ENCODE measurements at places on chromosomes 7 and 10. TPM values are rescaled to one million over a fixed set of nuclear protein-coding genes. Genes with fewer than 3 reads are reported as not detected.

Gene TAF3
- 13.3 TPM for total RNA-seq

Gene MTERF1
- 7.0 TPM for total RNA-seq

Gene MUC12
- not detected for total RNA-seq

Gene BAG3
- 79.8 TPM for total RNA-seq

Gene KIF5B
- 76.9 TPM for total RNA-seq

Gene OPN1SW
- total RNA-seq = not detected

Gene FAM237B
- not detected for total RNA-seq

Gene VWDE
- 2.6 TPM for total RNA-seq

Gene SERPINE1
- 7.8 TPM for total RNA-seq

Gene SPDYE2
- total RNA-seq = 0.64 TPM

Gene MLXIPL
- total RNA-seq = 1.9 TPM

Gene CPED1
- 1.3 TPM for total RNA-seq

Gene PAPOLB
- total RNA-seq = not detected

Gene EXOC4
- 187 TPM for total RNA-seq

Gene TBXAS1
- total RNA-seq = 1.4 TPM

Gene ANKRD61
- not detected for total RNA-seq

Gene CPVL
- 17.1 TPM for total RNA-seq

Gene MMP21
- total RNA-seq = 0.48 TPM

Gene LAMB1
- total RNA-seq = 76.7 TPM

Gene CNPY1
- not detected for total RNA-seq

Gene CFAP46
- 0.11 TPM for total RNA-seq

Gene NKX6-2
- not detected for total RNA-seq

Gene FAM131B
- total RNA-seq = 0.19 TPM

Gene SLC16A9
- not detected for total RNA-seq

Gene KIAA1217
- 70.6 TPM for total RNA-seq

Gene SNCG
- total RNA-seq = 22.9 TPM

Gene SLC13A4
- total RNA-seq = 0.42 TPM

Gene NUDT13
- 0.86 TPM for total RNA-seq

Gene IGFBP1
- total RNA-seq = not detected

Gene SH2D4B
- not detected for total RNA-seq

Gene TAS2R4
- total RNA-seq = 3.1 TPM

Gene DNTT
- not detected for total RNA-seq

Gene SPACDR
- total RNA-seq = 0.53 TPM

Gene NYAP1
- 0.62 TPM for total RNA-seq

Gene CFAP70
- total RNA-seq = 2.6 TPM

Gene TMEM139
- total RNA-seq = 10.2 TPM

Gene RBM20
- total RNA-seq = 3.4 TPM

Gene ASAH2
- 4.8 TPM for total RNA-seq

Gene CTAGE8
- 5.5 TPM for total RNA-seq

Gene PANK1
- total RNA-seq = 31.5 TPM

Gene PIP4K2A
- 60.3 TPM for total RNA-seq

Gene LEP
- total RNA-seq = 2.0 TPM

Gene TFPI2
- total RNA-seq = 1.1 TPM

Gene ADRA2A
- 2.3 TPM for total RNA-seq

Gene C10orf53
- not detected for total RNA-seq

Gene AP3M1
- total RNA-seq = 20.2 TPM

Gene CLCN1
- total RNA-seq = not detected

Gene GPR85
- 0.17 TPM for total RNA-seq

Gene CTNNA3
- 0.25 TPM for total RNA-seq

Gene BMPER
- total RNA-seq = 1.5 TPM

Gene IKZF1
- 5.1 TPM for total RNA-seq

Gene TAF6
- total RNA-seq = 59.3 TPM

Data from suprapubic skin (tissue), 4 donors.